AG10803 (cell line): ENCODE measurements at places on chromosomes 13 and 19.

DNA sequence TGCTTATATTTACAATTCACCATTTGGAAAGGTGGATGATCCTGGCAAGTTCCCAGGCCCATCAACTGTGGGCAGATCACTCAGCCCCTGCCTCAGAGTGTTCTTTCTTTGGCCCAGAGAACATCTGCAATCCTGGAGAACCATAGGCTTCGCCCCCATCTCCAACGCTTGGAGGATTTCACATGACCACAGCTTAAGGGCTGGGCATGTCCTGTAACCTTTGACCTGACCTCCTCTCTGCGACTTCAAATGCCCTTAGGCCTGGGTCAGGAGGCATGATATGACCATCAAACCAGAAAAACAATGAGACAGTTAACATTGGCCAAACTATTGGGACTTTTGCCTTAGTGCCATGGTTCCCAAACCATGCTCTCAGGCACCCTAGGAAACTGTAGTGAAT is 7.2 kb upstream of the MBNL2 start:
- DNase-seq, result no peak

DNA sequence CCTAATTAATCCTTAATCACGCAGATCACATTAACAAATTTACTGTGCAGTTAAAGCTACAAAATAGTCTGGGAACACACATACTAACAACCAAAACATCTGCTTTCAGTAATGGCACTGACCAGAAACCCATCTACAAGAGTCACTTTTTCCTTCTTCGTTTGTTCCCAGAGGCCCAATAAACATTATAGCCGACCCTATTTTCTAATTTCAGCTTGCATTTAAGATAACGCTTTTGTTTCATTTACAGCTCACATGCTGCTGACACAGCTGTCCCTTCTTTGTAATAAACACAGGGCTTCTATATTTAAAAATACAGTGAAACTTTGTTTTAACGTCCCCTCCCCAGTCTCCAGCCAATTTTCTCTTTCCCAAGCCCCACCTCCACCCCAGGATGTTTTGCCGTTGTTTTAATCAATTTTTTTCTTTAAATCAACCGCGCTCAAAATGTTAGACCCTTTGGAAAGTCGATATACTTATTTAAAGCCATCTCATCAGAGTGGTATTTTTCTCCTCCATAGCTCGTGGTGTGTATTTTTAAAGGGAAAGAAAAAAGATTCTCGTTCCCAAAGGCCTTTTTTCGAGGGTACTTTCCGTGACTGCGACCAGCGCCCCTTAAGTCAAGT is 1.7 kb upstream of the WBP4 start:
- DNase-seq, result peak; percentile 20

DNA sequence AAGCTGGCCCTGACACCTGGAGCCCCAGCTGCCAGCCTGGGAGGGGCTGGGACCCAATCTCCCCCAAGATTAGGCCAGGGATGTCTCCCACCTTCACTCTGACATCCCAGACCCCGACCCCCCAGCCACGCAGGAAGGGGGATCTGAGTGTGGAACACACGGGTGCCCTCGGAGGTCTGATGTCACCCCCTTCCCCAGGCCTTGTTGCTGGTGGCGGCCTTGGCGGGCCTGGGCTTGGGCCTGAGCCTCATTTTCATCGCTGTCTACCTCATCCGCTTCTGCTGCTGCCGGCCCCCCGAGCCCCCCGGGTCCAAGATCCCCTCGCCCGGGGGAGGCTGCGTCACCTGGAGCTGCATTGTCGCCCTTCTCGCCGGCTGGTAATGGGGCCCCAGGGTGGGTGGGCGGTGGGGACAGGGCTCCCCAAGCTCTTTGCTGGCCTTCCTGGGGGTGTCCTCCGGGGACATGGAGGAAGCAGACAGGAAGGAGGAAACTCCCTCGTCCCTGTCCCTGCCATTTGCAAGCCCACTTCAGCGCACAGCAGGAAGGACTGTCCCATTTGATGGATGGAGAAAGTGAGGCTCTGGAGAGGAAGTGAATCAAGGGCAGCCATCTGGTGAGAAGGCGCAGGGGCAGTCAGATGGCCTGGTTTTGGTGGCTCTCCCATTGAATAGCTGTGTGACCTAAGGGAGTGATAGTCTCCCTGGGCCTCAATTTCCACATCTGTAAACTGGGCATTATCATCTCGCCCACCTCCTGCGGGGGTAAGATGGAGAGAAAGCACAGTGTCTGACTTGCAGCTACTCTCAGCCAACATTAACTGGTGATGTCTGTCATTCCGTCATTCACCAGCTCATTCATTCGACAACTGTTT is 3.9 kb downstream of the TTYH1 start:
- no peak for DNase-seq

- no peak for DNase-seq
These were observed 541.4 kb upstream of the MIR17HG start for GRCh38 chr13:90806016-90806615.

DNA sequence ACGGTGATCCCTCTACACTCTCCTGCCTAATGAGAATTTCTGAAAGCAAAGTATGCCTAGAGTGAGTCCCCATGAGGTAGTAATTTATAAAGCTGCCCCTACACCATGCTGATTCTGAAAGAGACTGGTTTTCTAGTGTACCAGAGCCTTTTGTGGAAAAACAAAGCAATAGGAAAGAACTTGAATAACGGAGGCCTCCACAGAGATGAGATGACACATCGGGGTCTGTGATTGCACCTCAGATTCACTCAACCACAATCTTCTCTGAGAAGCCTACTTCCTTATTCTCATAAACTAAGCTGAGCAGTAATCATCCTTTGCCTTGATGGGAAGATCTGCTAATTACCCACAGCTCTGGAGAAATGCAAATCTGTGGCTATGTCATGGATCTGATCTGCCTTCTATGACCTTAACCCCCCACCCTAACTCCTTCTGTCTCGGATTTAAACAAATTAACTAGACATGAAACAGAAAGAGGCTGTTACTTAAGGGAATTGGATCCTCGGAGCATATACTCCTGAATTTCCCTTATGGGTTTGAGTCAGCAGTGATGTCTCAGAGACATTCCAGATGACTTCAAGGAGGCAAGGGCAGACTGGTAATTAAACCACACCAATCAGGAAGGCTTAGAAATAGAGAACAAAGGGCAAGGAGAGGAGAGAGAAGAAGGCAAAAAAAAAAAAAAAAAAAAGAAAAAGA is 128.0 kb downstream of the DCT start:
- DNase-seq, result peak; percentile 63

GRCh38 chr13:35483761-35484160 is 7.3 kb upstream of the MAB21L1 start:
- DNase-seq, result no peak

GRCh38 chr19:12137221-12137940 is 2.8 kb downstream of the ZNF20 start:
- no peak for DNase-seq

DNA sequence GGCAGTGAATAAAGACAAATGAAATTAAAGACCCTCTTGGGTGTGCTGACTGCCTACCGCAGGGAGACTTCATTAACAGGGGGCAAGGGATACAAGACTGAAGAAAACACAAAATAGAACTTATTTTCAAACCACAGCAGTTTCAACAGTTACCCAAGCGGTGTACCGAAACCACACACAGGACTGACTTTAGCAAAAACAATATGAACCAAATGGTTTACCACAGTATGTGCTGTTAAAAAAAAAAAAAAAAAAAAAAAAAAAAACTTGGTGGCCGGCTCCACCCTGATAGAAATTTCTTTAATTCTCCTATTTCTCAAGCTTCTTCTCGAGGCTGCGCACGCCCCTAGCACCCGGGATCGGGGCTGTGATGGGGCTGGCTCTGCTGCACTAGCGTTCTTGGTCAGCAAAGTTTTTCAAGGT is 42.6 kb downstream of the KLF2 start:
- DNase-seq, result no peak

- no peak for DNase-seq
These were observed 45.8 kb downstream of the TNFSF13B start for GRCh38 chr13:108315273-108315672.

GRCh38 chr13:99057310-99057975 is 79.6 kb upstream of the DOCK9 start:
- DNase-seq, result peak; percentile 64
